ENCODE measurements at places on chromosomes 7 and 10. TPM values are rescaled to one million over a fixed set of nuclear protein-coding genes. Genes with fewer than 3 reads are reported as not detected.

FAM20C gene
- 123 TPM for total RNA-seq

OPN1SW gene
- total RNA-seq: not detected

IMMP2L gene
- total RNA-seq: 10.8 TPM

LBX1 gene
- total RNA-seq: not detected

FEZF1 gene
- total RNA-seq: not detected

IKZF1 gene
- total RNA-seq: not detected

TAS2R38 gene
- total RNA-seq: not detected

TSPAN15 gene
- total RNA-seq: 0.44 TPM

EBLN1 gene
- not detected for total RNA-seq

NUDT13 gene
- total RNA-seq: 1.2 TPM

MTURN gene
- 18.9 TPM for total RNA-seq

Measured in smooth muscle cell of trachea (primary cell).